ENCODE measurements at places on chromosomes 4 and X. TPM values are rescaled to one million over a fixed set of nuclear protein-coding genes. Genes with fewer than 3 reads are reported as not detected.

The OTUD6A gene
- total RNA-seq = not detected

The PRICKLE3 gene
- total RNA-seq = 16.8 TPM

The SOD3 gene
- total RNA-seq = not detected

GRCh38 chrX:96703816-96704215 lies 19.2 kb downstream of the DIAPH2 start:
- H3K27ac ChIP-seq = no peak overlapping the region
- no peaks in the 10 kb centered on the region for H3K36me3 ChIP-seq
- no peaks in the 10 kb centered on the region for H3K4me1 ChIP-seq
- H3K27me3 ChIP-seq = no peaks in the 10 kb centered on the region
- no peak overlapping the region for H3K4me3 ChIP-seq
- DNase-seq = no peak

DNA sequence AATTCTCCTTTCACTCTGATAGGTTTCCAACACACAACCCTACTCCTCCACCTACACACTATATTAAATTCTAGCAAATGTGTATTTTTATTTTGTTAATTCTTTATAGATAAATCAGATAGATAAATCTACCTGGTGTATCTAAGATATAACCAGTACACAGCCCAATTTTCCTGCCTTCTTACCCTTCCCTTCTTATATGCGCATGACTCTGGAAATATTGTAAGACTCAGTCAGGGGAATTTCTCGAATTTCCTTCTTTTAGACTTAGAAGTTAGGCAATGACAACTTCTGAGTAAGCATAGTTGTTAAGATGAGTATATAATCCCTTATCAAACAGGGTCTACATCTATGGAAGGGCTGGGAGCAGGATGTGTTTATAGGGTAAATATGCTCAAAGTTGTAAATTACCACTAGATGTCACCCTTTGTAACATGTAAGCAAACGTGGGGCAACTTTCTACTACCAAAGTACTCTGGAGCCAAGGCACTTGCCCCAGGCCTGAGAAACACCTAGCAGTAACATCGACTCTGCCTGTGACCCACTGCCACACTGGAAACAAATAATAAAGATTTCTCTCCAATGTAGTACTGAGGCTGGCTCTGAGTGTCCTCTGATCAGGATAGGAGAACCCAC lies 444.7 kb downstream of the IQCM start:
- no peak overlapping the region for H3K27ac ChIP-seq
- H3K4me1 ChIP-seq = no peaks in the 10 kb centered on the region
- DNase-seq = no peak
- no peaks in the 10 kb centered on the region for H3K36me3 ChIP-seq
- no peaks in the 10 kb centered on the region for H3K27me3 ChIP-seq
- H3K4me3 ChIP-seq = no peak overlapping the region

DNA sequence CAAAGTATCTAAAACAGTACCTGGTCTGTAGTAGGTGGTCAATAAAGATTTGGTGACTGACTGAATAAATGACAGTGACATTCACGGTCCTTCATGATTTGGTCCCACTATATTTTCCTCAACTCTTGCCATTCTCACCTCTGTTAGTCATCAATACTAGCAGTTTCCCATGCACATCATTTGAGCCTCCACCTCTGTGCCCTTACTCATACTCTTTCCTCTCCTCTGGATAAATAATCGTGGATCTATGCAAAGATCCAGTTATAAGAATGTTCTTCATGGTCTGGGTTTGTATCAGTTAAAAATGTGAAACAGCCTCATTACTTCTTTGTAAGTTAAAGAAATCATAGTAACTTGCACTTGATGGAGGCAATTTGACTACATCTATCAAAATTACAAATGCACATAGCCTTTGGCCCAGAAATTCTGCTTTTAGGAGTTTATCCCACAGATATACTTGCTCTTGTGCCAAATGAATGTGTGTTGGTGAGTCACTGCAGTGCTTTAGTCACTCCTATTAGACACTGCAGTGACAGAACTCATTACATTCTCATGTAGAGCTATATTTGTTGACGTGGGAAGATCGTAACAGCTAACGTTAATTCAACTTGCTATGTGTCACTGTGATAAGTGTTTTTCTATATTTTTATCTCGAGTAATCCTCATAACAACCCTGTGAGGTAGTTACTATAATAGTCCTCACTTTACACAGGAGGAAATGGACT lies 121.9 kb upstream of the SMIM10 start:
- H3K36me3 ChIP-seq = no peaks in the 10 kb centered on the region
- DNase-seq = no peak
- no peak overlapping the region for H3K4me3 ChIP-seq

DNA sequence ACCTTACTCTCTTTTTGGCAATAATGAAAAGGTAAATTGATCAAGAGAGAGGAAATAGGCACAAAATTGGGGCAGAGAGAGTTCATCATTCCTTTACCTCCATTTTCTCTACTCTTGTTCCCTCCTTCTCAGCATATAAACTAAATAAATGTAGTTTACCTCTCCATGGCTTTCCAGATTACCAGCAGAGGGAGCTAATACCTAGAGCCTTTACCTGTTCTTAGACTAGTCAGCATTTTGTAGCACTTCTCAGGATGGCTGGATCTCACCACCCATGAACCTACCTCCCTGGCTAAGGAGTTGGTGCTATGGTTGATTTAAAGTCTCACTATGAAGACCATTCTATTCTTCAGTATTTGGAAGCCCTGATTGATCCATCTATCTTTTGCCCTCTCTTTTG lies 15.7 kb downstream of the OFD1 start:
- peak overlapping the region; percentile 57 for H3K27ac ChIP-seq
- H3K36me3 ChIP-seq = no peaks in the 10 kb centered on the region
- H3K4me1 ChIP-seq = peaks cover 36% of the 10 kb centered on the region
- DNase-seq = no peak
- H3K4me3 ChIP-seq = no peak overlapping the region

The SLC26A1 gene
- not detected for total RNA-seq

DNA sequence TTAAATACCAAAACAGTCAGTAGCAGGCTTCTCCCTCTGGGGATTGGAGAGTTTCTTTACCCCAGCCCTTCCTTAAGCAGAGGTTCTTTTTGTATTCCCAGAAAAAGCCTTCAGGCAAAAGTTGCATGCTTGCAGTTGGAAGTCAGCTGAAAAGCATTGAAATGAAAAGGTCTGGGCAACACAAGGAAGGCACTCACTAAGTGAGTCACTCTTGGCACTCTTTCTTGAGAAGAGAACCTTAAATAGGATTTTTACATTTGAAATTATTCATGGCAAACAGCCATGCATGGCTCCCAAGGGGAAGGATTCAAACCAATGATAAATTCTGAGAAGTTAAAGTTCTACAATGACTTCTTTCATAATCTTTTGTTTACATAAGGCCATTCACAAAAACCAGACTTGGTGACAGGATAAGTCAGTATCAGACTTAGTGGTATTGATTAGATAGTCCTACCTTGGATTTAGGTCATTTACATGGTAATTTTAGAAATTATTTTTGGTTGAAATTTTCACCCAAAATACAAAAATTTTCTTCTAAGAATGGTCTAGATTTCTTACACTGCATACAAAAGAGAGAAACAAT lies 2068.9 kb downstream of the PCDH7 start:
- no peak overlapping the region for H3K4me3 ChIP-seq
- no peaks in the 10 kb centered on the region for H3K4me1 ChIP-seq
- no peak for DNase-seq
- H3K36me3 ChIP-seq = no peaks in the 10 kb centered on the region
- no peaks in the 10 kb centered on the region for H3K27me3 ChIP-seq

All from GM12878 (cell line).